ENCODE measurements at places on chromosomes 11 and 22. TPM values are rescaled to one million over a fixed set of nuclear protein-coding genes. Genes with fewer than 3 reads are reported as not detected.

DNA sequence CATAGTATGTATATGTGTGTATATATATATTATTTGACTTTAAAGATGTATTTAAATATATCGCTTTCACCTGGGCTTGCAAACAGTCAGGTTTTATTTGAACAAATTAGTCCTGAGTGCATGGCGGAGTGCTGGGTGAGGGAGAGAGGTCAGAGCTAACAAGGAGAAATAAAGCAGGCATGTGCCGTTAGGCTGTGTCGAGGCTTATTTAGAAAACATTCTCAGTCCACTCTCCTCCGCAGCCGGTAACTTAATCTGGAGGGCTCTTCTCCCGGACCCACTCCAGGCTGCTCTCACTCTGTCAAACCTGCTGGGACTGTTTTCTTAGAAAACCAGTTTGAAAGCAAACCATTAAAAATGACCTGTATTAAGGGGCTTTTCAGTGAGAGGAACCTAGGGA lies 455.9 kb downstream of the MN1 start:
- H3K27me3 ChIP-seq = no peaks in the 10 kb centered on the region
- H3K4me1 ChIP-seq = no peaks in the 10 kb centered on the region
- no peaks in the 10 kb centered on the region for H3K36me3 ChIP-seq
- H3K27ac ChIP-seq = no peak overlapping the region

- H3K27me3 ChIP-seq = no peaks in the 10 kb centered on the region
- no peaks in the 10 kb centered on the region for H3K36me3 ChIP-seq
- no peak for DNase-seq
Observed at GRCh38 chr11:14021738-14022137, 59.2 kb downstream of the SPON1 start.

DNA sequence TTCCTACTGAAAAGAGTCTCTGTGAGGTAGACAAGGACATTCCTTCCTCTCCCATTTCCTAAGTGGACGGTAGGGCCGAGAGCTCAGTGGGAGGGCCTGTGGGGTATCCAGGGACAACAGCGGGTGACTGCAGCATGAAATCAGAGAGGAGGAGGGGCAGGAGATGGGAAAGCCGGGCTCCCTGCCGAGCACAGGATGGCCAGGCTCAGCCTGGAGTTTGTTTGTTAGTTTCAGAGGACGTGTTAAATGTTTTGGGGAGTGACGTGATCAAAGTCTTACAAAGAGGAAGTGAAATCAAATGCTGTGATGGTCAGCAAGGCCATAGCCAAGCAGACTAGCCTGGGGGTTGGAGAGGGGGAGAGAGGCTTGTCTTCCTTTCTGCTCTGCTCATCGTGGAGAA lies 152.7 kb downstream of the ADAMTS15 start:
- no peak overlapping the region for H3K4me3 ChIP-seq
- H3K36me3 ChIP-seq = no peaks in the 10 kb centered on the region
- no peaks in the 10 kb centered on the region for H3K4me1 ChIP-seq

DNA sequence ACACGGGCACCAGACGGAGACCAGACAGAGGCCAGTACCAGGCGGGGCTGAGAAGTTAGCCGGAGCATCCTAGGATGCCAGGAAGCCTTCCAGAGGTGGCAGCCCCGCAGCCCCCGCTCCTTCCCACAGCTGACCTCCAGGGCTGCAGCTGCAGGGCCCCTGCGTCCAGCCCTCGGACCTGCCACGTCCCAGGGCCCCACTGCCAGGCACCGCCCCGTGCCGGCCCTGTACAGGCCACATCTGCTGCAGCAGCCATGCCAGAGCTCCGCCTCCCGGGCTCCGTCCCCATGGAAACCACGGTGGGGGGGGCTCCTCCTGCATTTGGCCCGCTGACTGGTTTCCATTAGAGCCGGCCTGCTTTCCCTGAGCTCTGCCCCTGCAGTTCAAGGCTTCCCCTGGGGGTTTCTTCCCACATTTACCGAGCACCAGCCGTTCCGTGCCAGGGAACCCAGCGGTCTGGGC lies 62.5 kb upstream of the PPARA start:
- no peaks in the 10 kb centered on the region for H3K27me3 ChIP-seq
- peaks cover 35% of the 10 kb centered on the region for H3K36me3 ChIP-seq
- H3K27ac ChIP-seq = no peak overlapping the region

- peaks cover 26% of the 10 kb centered on the region for H3K36me3 ChIP-seq
- H3K4me3 ChIP-seq = no peak overlapping the region
- no peak for DNase-seq
- peaks cover 8% of the 10 kb centered on the region for H3K27me3 ChIP-seq
Observed at GRCh38 chr11:1012291-1012690, 24.2 kb downstream of the MUC6 start.

DNA sequence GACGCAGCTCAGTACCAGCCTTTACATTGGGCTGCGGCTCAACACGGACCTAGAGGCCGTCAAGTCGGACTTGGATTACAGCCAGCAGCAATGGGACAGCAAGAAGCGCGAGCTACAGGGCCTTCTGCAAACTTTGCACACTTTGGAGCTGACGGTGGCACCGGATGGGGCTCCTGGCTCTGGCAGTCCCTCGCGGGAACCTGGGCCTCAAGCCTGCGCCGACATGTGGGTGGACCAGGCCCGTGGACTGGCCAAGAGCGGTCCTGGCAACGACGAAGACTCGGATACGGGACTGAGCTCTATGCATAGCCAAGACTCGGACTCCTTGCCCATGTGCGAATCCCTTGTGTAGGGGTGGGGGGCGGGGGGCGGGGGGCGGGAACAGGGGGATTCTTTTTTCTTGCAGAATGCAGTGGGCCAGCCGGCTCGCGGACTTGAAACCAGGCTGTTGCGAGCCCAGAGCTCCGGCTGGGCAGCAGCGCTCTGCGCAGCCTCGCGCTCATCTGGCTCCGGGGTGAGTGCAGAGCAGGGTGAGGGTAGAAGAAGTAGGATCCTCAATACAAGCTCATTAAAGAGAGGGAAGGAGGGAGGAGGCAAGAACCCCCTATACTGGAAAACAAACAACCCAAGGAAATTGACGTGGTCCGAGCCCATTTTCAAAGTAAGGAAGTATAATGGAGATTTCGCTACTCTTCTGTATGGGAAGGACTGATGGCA lies 1.8 kb downstream of the RASSF10 start:
- no peak overlapping the region for H3K27ac ChIP-seq
- no peak for DNase-seq
- peaks cover 7% of the 10 kb centered on the region for H3K4me1 ChIP-seq
- H3K36me3 ChIP-seq = no peaks in the 10 kb centered on the region

- H3K27ac ChIP-seq = no peak overlapping the region
- no peaks in the 10 kb centered on the region for H3K4me1 ChIP-seq
- H3K4me3 ChIP-seq = no peak overlapping the region
- H3K36me3 ChIP-seq = no peaks in the 10 kb centered on the region
- DNase-seq = peak; percentile 78
Observed at GRCh38 chr11:74739546-74740270, 8.5 kb upstream of the CHRDL2 start.

GRCh38 chr11:20192151-20192550 lies 31.9 kb upstream of the DBX1 start:
- no peaks in the 10 kb centered on the region for H3K4me1 ChIP-seq
- DNase-seq = no peak
- H3K4me3 ChIP-seq = no peak overlapping the region
- no peaks in the 10 kb centered on the region for H3K36me3 ChIP-seq
- H3K27ac ChIP-seq = no peak overlapping the region

DNA sequence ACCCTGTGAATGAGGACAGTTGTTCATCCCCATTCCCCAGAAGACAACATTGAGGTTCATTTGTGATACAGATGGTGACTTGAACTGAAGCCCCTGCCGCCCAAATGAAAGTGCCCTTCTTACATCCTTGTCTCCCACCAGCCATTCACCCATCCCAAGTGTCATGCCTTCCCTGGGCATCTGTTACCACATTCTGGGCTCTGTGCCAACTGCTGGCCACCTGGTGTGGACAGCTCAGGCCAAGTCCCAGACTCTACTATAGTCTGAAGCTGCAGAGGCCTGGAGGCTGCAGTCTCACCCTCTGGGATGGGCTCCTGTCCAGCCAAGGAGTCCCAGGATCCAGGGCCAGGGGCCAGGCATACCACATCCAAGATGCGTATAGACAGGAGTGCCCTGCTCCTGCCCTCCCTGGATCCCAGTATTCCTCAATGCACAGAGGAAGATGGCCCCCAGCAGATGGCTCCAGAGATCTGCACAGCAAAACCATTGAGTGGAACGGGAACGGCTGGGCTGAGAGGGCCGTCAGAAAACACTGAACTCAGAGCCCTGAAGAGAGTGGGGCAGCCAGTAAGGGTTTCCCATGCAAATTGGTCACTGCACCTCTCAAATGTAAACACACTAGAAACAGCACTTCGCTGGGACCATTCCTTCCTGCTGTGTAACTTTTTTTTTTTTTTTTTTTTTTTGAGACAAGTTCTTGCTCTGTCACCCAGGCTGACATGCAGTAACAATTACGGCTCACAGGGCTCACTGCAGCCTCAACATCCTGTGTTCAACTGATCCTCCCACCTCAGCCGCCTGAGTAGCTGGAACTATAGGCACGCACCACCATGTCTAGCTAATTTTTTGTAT lies 22.8 kb downstream of the ARRB1 start:
- peak; percentile 56 for DNase-seq
- H3K27ac ChIP-seq = peak overlapping the region; percentile 16

DNA sequence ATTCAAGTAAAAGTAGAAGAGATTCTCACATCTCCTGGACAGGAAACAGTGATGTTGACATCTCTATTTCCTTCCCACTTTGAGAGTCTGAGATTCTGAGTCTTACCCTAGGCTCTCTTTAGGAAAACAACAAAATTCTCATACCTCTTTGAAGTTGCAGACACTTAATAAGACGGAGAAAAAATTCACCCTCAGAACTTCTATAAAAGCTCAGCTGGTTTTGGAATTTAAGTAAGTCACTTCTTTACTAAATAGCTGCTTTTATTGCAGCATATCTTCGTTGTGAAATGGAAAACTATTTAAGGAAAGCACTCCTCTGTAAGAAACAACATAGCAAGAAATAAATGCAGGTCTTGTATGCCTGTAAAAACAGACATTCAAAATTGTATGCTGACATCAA lies 79.1 kb downstream of the MSANTD4 start:
- no peaks in the 10 kb centered on the region for H3K27me3 ChIP-seq
- DNase-seq = no peak
- H3K4me3 ChIP-seq = no peak overlapping the region
- no peak overlapping the region for H3K27ac ChIP-seq
- H3K36me3 ChIP-seq = no peaks in the 10 kb centered on the region
- H3K4me1 ChIP-seq = no peaks in the 10 kb centered on the region

DNA sequence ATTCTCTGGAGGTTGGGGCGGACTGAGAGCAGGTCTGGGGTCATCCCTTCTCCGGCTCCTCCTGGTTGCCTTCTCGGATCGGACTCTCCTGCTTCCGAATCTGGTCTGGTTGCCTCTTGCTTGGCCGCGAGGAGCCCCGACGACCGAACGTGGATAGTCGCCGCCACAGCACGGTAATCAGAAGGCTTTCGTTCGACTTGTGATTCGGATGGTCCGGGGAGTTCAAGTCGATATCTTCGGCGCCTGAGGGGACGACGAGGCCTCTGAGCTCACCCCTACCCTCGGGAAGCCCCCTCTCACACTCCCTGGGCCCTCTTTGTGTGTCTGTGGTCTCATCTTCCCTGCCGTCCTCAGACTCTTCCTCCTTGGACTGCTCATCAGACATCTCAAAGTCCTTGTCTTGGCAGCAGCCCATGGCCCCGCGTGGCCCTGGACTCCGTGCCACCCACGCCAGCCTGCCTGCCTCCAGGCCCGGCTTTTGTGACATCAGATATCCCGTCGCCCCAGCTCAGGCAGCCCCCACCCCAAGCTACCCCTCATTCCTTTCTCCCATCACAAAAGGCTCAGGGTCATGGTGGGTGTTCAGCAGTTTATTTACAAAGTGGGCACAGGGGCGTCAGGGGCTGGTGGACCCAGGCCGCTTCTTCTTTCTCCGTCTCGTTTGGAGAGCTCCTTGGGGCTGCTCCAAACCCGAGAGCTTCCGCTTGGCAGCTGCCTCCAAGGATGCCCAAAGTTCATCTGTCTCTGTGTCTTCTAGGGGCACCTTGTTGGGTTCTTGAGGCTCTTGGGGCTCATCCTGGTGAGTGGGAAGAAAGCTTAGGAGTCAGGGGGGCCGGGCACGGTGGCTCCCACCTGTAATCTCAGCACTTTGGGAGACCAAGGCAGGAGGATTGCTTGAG lies at the start of gene TEX54:
Gene TEX54, minus strand, starts transcription at position 506 of the 899 bp plus-strand sequence.
- H3K36me3 ChIP-seq = peaks cover 63% of the 10 kb centered on the region
- DNase-seq = no peak
- H3K4me3 ChIP-seq = peak within 1 kb of the TSS; percentile 94
- peak within 1 kb of the TSS; percentile 98 for H3K27ac ChIP-seq
- H3K27me3 ChIP-seq = no peaks in the 10 kb centered on the region

GRCh38 chr22:44160421-44160820 lies 20.3 kb upstream of the PARVG start:
- no peaks in the 10 kb centered on the region for H3K4me1 ChIP-seq
- DNase-seq = no peak
- no peaks in the 10 kb centered on the region for H3K27me3 ChIP-seq
- H3K27ac ChIP-seq = no peak overlapping the region
- H3K36me3 ChIP-seq = no peaks in the 10 kb centered on the region
- no peak overlapping the region for H3K4me3 ChIP-seq

DNA sequence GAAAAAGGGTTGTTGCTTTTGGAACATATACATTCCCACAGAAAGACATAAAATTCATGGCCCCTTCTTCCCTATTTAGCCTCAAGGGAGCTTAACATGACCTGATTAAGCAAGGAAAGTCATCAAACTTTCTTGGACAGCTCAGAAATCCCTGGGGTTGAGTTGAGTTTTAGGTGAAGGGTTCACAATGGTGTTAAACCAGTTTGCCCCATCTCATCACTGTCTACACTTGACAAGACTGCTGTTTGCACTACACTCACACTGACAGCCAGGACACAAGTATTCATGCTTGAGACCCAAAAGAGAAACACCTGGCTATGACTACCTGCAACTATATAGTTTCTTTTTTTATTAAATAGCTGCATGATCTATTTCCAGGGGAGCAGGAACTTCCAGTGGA lies 209.8 kb upstream of the TMEM45B start:
- H3K4me3 ChIP-seq = no peak overlapping the region
- H3K36me3 ChIP-seq = no peaks in the 10 kb centered on the region
- no peak overlapping the region for H3K27ac ChIP-seq
- H3K4me1 ChIP-seq = no peaks in the 10 kb centered on the region
- no peak for DNase-seq

GRCh38 chr22:17772249-17772957 lies 1.9 kb downstream of the BID start:
- H3K4me3 ChIP-seq = no peak overlapping the region
- peaks cover 15% of the 10 kb centered on the region for H3K36me3 ChIP-seq
- H3K4me1 ChIP-seq = peaks cover 67% of the 10 kb centered on the region
- H3K27ac ChIP-seq = no peak overlapping the region
- H3K27me3 ChIP-seq = no peaks in the 10 kb centered on the region

ART1 gene
- total RNA-seq = not detected

CTSF gene
- total RNA-seq = 5.0 TPM

THRSP gene
- total RNA-seq = 0.31 TPM

SAA1 gene
- total RNA-seq = 6.7 TPM

PRG3 gene
- total RNA-seq = not detected

TRIM48 gene
- total RNA-seq = not detected

POTEH gene
- total RNA-seq = not detected

OR52H1 gene
- not detected for total RNA-seq

Measured in K562 (cell line).